HT-29 (cell line): ENCODE measurements at places on chromosomes 4 and X. TPM values are rescaled to one million over a fixed set of nuclear protein-coding genes. Genes with fewer than 3 reads are reported as not detected.

The NEXMIF gene
- not detected in 2 replicates for total RNA-seq

The IL21 gene
- not detected in 2 replicates for total RNA-seq

The PNCK gene
- 0.99 and 1.1 TPM in 2 replicates for total RNA-seq

The CXorf49 gene
- not detected in 2 replicates for total RNA-seq

The SYN1 gene
- total RNA-seq: not detected in 2 replicates

DNA sequence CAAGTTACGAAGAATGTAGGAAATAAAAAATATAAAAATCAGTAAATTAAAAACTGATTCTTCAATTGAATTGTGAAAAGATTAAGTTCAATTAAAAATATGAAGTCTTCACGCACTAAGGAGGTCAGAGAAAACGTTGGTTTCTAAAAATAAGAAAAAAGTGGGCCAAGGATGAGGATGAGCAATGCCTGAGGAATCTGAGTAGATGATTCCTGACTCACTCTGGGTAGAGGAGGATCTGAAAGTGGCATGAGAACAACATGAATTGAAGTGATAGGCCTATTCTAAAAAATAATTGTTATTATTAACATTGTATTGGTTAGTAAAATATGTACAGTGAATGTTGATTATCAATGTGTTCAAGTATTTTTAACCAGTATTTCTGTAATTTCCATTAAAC, 444.2 kb downstream of the GRIA2 start:
- no peak for DNase-seq

DNA sequence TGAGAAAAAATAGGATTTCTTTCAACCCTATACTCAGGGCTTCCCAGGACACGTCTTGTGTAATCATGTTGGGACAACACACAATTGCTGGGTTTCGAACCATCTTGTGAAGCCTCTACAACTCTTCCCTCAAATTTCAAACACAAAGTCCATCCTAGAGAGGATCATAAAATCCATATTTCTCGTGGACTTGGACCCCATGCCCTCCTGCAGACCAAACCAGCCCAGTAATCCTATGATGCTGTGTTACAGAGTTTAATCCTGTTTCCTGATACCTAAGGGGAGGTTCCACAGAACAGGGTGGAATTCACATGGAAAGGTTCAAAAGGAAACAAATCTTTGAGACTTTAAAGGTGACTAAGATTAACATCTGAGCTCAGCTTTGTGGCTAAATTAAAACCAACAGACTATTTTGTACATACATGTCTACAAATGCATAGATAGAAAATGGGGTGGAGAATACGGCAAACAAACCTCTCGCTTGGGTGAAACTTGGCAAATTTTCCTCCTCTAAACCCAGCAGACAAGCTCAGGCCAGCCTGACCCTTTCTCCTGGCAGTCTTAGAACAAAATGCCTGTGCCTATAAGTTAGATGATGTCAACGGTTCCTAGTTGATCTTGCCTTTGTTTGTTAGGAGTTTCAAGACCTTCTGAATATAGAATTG, 38.1 kb downstream of the EGFL6 start:
- no peak for DNase-seq

GRCh38 chr4:38860788-38861424, 4.3 kb upstream of the TLR6 start:
- DNase-seq: peak; percentile 72

DNA sequence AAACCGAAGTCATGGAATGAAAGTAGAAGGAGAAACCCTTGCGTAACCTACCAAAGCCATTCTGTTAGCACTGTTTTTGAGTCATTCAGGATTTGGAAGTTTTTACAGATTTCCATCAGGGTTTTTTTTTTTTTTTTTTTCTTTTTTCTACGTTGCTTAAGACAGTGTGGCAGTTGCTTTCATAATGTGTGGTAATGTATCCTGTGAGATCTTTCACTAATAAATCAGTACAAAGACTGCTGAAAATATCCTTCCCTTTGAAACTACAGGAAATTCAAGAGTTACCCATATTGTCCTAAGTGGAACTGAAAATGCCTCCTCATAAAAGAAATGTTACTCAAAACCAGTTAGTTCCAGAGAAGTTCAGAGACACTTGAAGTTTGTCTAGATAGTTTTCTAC, 137.8 kb downstream of the RAPGEF2 start:
- DNase-seq: no peak

DNA sequence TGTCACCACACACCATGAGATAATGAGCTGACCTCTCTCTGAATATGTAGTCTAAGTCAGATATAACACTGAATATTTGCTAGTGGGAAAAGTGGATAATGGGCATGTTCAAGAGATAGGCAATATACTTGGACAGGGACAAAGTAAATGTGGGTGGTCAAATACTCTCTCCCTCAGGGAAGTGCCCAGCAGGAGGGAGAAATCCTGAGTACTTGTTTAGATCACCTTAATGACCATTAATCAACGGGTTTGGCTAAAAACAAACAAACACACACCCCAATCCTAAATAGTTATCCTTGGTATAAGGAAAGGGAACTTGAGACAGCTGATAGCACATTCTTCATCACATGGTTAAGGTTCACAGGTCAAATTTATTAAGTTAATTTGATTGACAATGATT, 933.5 kb downstream of the C4orf33 start:
- no peak for DNase-seq

DNA sequence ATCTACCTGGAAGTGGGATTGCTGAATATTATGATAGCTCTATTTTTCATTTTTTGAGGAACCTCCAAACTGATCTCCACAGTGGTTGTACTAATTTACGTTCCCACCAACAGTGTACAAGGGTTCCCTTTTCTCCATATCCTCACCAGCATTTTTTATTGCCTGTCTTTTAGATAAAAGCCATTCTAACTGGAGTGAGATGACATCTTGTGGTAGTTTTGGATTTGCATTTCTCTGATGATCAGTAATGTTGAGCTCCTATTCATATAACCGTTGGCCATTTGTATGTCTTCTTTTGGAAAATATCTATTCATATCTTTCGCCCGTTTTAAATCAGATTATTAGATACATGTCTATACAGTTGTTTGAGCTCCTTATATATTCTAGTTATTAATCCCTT, 101.8 kb downstream of the RASGEF1B start:
- peak; percentile 3 for DNase-seq

GRCh38 chr4:107519053-107519452, 201.0 kb downstream of the PAPSS1 start:
- DNase-seq: peak; percentile 63

DNA sequence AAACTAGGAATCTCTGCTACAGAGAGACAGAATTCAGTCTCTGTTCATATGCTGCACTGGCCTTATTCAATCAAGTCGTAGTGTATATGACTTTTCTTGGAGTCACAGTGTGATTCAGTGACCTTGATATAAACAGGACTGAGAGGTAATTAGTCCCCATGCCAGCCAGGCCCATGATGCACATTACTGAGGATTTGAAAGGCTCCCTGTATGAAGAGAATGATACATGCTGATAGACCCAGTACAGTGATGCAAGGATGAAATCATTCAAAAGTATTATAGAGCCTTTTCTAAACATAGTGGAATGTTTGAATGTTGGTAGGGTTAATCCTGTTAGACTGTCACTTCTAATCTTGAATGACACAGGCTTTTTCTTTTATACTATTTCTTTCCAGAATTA, 34.1 kb downstream of the ANXA3 start:
- DNase-seq: no peak

DNA sequence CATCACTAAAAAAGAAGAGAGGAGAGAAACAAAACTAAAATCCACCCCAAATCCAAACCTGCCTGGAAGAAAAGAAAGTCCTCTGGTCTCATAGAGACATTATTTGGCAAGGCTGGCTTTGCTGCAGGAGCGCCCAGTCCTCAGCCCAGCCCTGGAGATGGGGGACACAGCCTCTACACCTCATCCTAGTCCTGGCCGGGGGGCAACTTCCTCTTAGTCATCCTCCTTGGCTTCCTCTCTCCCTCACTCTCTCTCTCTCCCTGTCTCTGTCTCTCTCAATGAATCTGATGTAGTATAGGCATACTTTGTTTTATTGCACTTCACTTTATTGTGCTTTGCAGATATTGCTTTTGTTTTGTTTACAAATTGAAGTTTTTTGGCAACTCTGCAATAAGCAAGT, 55.8 kb upstream of the MAGEB10 start:
- DNase-seq: no peak

DNA sequence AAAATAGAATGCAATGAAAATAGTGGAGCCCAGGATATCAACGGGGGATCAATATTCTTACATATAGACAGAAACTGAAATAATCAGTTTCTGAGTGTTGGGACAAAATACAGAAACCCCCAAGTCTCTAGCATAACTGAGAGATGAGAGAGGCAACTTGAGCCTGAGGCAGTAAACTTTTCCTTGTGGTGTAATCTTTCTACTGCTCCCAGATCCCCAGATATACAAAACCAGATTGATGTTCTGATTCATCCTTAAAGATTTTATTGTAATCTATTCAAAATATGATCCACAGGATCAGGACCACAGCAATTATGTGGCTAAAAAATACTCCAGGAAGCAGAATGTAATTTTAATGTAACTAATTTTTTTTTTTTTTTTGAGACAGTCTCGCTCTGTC, 2282.6 kb downstream of the ARAP2 start:
- no peak for DNase-seq
